ENCODE measurements at places on chromosomes 13 and 19.

DNA sequence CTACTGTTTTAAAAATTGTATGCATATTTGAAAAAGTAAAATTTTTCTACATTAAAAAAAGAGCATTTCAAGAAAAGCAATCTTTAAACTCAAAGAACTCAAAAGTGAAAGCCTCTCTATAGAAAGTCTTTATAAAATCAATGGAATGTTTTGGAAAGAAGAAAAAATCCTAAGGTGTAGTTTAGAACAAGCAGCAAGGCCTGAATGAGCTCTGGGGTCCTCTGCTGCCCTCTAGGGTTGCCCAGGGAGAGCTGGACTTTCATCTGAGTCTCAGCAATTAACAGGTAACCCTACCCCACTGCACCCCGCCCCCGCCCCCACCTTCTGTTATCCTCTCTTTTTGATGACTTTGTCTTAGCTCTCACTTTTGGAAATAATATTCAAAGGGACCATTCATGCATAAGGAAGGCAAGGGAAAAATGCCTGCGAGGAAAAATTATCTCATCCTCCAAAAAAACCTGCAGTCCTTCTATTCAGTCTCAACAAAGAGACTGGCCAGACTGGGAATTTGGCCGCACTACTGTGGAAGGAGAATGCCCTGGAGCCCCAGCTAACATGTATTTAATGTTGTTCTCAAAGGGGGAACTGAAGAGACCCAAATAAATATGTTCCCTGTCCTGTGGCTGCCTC lies 24.1 kb downstream of the SLC25A30 start:
- DNase-seq, result peak; percentile 31

DNA sequence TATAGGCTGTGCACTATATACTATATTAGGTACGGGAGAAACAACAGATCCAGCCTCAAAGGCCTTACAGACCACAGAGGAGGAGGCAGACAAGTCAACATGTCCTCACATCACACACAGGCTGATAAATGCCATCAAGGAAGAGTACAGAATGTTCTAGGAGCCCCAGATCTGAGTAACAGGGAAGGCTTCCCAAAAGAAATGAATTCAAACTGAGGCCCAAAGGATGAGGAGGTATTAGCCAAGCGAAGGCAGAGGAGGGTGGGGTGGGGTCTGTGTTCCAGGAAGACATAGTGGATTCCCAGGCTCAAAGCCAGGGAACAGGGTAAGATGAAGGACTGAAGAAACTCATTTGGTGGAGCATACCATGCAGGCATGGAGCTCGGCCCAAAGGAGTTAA lies 55.1 kb downstream of the RXFP2 start:
- DNase-seq, result no peak

DNA sequence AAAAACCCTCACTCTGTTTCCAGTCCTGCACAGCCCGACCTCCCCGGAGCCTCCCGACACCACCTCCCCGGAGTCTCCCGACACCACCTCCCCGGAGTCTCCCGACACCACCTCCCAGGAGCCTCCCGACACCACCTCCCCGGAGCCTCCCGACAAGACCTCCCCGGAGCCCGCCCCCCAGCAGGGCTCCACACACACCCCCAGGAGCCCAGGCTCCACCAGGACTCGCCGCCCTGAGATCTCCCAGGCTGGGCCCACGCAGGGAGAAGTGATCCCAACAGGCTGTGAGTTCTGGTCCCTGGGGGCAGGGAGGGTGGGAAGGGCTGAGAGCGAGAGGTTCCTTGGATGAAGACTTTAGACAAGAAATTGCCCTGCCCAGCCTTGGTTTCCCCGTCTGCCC lies 5.4 kb downstream of the MADCAM1 start:
- DNase-seq, result no peak

DNA sequence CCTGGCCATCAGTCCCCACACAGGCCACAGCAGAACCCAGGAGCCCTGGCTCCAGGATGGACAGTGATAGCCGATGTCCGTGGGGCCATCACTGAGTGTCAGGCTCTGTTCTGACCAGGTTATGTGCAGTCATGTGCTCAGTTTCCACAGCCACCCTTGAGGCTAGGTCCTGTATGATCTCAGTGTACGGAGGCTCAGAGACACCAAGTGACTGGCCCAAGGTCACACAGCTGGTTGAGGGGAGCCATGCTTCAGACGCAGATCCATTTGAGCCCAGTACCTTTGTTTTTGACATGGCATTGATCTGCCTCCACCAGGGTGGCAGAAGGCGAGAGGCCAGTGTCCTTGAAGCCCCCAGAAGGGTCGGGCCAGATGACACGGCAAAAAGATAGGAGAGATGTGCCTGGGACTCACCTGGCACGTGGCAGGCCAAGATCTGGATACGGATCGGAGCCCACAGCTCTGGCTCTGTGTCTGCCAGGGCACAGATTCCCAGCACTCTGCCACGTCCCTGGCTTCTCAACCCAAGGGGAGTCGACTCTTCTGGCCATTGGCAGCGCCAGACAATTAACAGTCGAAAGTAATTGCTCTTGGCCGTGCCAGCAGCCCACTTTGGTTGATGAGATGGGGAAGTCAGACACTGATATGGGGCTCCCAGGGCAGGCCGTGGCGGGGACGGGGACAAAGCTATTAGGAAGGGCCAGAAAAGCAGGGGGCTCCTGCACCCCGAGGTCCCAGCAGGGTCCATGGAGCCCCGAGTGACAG lies 15.6 kb downstream of the EVI5L start:
- DNase-seq, result no peak

GRCh38 chr19:6056801-6057650 lies 53.3 kb downstream of the RFX2 start:
- DNase-seq, result peak; percentile 92

DNA sequence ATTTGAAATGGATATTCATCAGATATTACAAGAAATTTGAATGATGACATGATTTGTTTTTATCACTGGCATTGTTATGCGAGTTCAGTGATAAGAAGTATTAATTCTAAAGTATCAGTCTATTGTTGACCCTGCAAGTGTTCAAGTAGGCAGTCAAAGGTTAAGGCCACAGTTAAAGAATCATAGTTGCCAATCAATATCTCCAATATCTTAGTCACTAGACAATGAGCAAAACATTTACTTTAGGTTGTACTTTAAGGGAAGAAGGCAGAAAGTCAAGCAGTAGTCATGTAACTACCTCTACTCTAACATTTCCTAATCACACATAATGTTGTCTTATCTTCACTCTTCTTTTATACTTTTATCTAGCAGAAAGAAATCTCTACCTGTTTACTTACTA lies 709.8 kb downstream of the PCDH17 start:
- no peak for DNase-seq

DNA sequence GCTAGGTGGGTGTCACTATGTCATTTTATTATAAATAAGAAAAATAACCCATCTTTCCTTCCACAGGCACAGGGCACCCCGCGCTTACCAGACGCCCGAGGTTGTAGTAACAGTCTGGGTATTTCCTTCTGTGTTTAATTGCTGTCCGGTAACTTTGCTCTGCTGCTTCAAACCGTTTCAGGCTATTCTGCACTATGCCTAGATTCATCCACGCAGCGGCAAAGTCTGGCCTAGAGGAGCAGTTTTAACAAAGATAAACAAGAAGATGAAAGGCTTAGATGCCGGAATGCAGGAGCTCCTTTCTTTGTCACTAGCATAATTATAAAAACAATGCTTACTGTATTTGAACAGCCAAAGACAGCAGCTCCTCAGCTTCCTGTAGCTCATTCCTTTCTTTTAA lies 36.9 kb upstream of the GGACT start:
- DNase-seq, result no peak

GRCh38 chr19:14502334-14503092 lies 6.6 kb upstream of the GIPC1 start:
- no peak for DNase-seq

- no peak for DNase-seq
These were observed 3.8 kb downstream of the MVB12A start for GRCh38 chr19:17423429-17424208.

DNA sequence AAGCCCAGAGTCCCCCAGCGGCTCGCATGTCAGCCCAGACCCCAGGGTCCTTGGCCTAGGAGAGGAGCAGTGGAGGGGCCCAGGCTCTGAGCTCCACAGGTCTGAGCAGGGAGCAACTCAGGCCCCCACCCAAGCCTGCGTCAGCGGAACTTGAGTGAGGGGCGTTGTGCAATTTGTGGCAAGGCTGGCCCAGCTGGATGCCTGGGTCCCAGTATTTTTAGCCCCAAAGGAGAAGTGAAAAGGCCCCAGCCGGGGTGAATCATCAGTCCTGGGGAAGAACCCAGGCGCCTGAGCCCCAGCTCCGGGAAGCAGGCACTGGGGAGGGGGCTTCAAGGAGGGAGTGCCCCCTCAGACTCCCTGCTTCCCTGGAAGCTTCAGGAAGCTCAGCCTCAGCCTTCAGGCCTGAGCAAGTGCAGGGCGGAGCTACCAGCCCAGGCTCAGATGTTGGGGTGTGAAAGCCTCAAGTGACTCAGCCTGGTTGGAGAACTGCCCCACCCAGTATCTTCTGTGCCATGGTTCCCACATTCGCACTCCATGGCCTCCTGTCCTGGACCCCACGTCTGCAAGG lies 7.2 kb downstream of the MED29 start:
- DNase-seq, result peak; percentile 84

GRCh38 chr13:50932091-50932490 lies 22.5 kb downstream of the RNASEH2B start:
- no peak for DNase-seq

- no peak for DNase-seq
These were observed at the start of gene ZNF541 for GRCh38 chr19:47573071-47574026. Gene ZNF541 (minus strand): TSS chr19:47573148. CDS start chr19:47555856, 17,292 bp downstream.

GRCh38 chr19:29031216-29031615 lies 181.7 kb downstream of the UQCRFS1 start:
- no peak for DNase-seq

DNA sequence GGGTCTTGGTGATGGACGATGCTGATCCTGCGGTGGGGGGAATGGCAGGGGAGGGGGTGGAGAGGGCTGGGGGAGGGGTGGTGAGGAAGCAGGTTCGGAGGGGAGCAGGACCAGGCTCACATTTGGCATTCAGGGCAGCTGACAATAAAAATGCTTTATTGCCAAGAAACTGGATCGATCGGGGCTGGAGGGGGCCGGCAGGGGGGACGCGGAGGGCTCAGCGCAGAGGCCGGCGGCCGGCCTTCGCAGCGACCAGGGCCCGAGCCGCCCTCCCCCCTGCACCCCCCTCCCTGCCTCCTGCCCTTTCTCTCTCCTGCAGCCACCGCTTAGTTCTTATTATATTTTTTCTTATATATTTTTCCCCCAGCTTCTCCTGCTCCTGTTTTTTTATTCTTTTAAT lies 18.1 kb upstream of the POU2F2 start:
- DNase-seq, result no peak
